ENCODE measurements at places on chromosomes 6 and 20.

- no peak for DNase-seq
Observed at GRCh38 chr6:163513570-163514166, 99.2 kb downstream of the QKI start.

DNA sequence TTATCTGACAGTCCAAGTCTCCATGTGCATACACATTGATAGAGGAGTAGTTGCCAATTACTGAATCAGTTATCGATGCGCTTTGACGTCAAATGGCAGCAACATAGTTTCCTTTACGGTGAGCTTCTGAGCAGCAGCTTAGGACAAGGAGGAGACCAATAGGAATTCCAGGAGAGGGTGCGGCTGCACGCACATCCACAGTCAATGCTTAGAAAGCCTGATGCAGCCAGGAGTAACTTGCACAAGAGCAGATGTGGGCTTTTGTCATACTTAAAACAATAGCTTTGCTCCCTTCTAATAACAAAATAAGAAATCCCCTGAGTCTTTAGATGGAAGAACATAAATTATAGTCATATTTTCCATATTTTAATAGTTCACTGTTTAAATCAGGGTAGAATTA is 442.1 kb downstream of the BCKDHB start:
- DNase-seq, result no peak

- DNase-seq, result no peak
Observed at GRCh38 chr6:17904491-17905120, 82.8 kb downstream of the KIF13A start.

GRCh38 chr6:20577173-20577688 is 43.0 kb downstream of the CDKAL1 start:
- no peak for DNase-seq

DNA sequence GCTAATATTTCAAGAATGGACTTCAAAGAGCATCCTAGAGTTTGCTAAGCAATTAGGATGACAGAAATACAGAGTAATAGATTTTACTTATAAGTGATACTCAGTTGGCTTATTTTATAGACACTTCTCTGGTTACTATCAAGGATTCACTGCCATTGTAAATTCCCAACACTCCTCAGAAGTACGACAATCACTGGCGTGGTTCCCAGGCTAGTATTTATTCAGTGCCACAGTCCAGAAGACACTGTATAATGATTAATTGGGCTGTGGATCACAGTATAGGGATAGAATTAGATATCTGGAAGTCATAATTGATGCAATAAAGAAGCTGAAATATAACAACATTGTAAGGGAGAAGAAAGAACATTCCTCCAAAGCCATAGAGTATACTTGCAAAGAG is 15.7 kb downstream of the MANEA start:
- no peak for DNase-seq

DNA sequence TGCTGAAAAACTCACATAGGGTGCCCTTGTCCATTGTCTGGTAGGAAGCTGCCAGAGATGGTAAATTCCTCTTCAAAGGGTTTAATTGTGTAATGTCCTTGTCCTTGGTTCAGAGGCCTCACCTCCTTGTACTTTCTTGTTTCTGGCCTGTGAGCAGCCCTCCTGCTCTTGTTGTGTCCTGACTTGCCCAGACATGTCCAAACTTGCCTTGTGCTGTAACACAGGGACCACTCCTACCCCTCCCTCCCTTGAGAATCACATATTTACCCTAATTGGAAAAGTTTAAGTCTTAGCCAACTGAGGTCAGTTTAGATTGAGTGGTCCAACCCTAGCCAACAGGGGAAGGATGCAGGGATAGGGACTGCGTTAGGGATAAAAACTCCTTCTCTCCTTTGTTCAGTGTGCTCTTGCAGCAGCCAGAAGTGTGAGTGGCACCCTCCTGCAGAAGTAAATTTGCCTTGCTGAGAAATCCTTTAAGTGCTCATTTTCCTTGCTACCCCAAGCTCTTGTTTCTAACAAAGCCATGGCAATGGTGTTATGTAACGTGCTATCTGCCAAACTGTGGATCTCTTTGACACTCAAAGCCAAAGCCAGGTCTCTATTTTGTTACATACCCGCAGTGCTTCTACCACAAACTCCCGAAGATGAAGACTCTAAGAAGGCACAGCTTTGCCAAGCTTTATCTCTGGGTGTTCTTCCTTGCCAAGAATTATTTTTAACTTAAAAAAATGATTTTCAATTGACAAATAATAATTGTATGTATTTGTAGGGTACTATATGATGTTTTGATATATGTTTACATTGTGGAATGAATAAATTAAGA is 414.5 kb downstream of the ESR1 start:
- DNase-seq, result no peak

DNA sequence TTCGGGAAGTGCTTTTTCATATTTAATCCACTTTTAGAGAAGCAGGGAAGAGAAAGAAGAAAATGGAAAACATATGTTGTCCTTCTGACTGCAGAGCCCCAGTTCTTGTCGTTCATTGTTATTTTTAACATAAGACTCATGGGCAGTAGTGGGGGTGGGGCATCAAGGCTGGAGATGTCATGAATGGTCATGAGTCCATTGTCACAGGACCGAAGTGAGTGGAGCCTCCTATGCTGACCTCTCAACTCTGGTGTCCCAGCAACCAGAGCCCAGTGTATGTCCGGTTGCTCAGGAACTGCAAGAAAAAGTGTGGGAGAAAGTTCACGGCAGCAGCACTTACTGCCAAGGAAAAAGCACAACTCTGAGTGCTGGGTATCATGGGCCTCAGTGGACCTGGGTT is 108.6 kb downstream of the BANF2 start:
- no peak for DNase-seq

DNA sequence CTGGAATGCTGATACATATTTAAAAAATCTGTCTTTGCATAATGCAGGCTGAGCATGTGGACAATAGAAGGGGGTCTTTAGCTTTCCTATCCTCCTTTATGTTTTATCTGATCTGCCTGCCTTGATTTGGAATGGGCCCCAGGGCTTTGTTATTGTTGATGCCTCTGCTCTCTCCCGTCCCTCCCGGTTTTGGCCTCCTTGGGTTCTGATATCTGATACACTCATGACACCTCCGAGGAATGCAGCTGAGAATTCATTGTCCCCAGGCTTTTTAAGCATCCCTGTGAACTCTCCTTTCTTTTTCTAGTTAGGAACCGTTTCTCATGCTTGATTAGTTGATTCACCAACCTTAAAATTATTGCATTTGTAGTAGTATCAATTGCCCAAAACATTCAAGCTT is 185.5 kb upstream of the RALGAPA2 start:
- no peak for DNase-seq

DNA sequence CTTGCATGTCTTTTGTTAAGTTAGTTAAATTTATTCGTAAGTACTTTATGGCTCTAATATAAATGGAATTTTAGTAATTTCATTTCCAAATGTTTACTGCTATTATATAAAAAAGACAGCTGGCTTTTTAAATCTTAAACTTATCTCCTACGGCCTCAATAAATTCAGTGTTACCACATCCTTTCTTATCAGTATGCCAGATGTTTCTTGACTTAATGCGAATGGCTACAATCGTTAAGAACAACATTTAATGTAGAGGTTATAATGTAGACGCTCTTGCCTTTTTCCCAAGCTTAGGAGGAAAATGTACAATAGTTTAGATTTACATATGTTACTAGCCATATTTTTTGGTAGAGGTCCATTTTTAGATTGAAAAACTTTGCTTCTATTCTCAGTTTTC is 659.4 kb downstream of the TENT5A start:
- no peak for DNase-seq

DNA sequence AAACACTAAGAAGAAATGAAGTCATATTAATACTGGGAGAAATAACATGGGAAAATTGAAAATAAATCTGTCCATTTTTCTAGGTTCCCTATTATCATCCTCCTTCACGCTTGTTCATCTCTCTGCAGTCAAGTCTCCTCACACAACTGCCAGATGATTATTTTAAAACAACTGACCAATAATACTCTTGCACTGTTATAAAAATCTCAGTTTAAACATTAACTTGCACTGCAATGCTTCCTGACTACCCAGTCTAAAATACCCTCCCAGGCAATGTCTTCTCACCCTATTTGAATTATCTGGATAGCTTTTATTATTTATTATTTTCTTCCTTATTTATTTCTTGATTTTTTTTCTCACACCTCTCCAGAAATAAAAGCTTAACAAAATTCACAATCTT is 5.7 kb downstream of the EYS start:
- no peak for DNase-seq

GRCh38 chr6:135358251-135358821 is 139.2 kb downstream of the AHI1 start:
- DNase-seq, result no peak

DNA sequence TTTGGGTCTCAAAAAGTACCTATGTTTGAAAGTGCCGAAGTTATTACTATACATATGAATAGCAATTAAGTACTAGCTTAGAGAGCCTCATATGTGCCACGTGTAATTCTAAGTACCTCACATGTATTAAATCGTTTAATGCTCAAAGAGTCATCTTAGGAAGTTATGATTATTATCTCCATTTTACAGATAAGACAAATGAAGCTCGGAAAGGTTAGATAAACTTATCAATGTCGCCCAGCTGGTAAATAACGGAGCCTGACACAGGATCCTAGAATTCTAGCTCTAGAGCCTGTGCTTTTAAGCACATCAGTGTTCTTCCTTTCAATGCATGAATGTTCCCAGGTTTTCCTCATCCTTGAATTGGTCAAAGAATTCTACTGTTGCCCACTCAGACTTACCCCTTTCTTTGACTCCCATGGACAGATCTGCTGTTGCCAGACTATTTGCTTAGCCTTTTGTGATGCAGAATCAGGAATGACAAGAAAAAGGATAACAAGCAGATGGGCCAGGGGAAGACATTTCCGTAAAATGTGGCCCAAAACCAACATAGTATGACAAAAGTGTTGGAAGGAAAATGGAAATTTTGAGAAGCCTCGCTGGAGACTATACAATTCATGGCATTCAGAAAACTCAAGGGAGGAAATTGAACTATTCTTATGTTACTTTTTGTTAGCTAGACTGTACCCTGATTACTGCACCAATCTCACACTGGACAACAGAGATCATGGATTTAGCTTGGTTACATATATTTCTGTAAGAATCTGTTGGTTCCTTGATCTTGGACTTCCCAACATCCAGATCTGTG is 237.1 kb upstream of the CITED2 start:
- no peak for DNase-seq

DNA sequence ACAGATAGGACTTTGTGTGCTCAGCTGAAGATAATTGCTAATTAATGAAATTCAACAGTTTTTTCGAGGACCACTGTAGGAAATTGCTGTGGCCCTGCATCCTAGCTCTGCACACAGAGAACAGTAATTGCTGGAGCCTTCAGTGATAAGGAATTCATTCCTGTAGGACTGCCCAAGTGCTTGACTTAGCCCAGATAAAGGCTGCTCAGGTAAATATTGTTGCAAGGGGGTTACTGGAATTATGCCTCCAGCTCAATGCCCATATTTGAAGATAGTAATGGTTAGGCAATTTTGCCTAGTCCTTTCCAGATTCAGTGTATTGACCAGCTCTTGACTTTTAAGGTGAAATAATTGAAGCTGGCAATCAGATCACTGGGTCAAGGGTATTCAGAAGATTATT is 122.9 kb downstream of the SLC24A3 start:
- no peak for DNase-seq

DNA sequence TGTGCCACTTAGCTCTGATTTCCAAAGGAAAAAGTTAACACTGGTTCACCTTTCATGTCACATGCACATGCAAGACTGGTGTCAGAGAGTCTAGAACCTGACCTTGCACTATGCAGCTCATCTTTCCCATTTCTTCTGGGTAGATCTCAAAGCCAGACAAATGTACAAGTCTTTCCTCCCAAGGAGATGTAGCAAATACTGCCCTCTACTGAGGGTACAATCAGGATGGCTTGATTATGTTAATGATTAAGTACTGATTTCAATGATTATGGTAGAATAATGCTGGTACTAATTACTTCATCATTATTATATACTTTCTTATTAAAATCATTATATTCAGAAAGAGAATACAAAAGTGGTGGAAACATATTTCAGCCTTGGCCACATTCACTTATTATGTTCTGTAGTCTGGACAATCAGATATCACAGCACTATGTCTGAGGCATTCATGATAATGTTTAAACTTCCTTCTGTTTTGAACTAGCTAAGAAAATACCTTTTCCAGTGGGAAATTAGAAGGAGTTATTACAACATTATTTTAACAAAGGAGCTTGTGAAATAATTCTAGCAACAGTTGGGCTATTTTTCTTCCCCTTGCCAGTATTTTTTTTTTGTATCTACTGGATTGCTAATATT is 68.5 kb upstream of the FOXO3 start:
- DNase-seq, result no peak

GRCh38 chr6:160733050-160733646 is 31.1 kb downstream of the PLG start:
- no peak for DNase-seq

GRCh38 chr20:36528176-36528874 is 13.0 kb upstream of the MYL9 start:
- DNase-seq, result no peak

DNA sequence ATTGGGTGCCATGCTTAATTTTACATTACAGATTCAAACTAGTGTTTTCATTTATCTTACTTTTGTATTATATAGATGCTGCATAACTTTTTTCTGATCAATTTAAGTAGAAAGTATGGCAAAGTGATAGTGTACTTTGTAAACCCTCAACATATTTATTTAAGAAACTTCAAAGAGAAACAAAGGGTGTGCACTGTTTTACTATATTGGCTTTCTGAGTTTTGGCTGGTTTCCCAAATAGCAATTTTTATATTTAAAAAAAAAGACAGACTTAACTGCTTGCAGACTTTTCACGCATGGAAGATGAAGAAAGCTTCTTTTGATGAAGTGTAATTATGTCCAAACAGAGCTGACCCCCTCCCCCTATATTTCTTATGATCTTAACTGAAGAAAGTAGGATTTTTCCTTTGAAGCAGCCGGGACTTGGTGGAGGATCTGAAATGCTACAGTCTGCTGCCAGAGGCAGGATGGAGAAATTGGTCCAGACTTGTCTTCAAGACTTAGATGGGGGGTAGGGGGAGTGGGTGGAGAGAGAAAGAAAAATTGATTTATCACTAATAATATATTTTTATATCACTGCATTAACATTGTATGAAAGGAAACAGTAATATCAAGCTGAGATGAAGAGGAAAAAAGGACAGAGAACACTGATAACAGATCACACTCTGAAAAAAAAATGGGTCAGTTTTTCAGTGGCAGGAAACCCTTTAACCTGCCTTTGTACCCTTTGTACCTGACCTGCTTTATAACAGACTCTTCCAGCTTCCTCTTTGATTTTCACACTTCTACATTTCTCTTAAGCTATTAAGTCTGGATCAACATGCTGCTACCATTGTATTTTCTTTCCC is 56.0 kb upstream of the SUPT3H start:
- DNase-seq, result no peak

DNA sequence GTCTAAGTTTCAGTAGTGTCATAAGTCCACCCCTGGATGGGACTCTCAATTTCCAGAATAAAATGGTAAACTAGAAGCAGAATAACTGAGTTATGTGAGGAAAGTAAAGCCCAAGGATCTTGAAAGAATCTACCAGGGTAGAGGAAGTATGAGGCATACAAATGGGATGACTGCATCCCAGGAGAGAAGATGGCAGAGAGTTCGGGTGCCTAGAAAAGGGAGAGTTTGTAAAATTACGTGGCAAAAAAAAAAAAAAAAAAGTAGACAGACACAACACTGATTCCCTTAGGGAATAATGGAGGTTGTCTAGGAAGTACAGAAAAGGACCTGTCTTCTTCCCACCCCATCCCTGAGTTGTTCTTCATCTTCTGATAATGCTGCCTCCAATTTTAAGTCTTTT is 3.4 kb downstream of the GABBR1 start:
- DNase-seq, result no peak

- no peak for DNase-seq
Observed at GRCh38 chr20:39983183-39983582, 705.9 kb downstream of the MAFB start.

GRCh38 chr6:13846841-13847240 is 32.5 kb upstream of the MCUR1 start:
- DNase-seq, result no peak
